ENCODE measurements at places on chromosomes 2 and 18.

DNA sequence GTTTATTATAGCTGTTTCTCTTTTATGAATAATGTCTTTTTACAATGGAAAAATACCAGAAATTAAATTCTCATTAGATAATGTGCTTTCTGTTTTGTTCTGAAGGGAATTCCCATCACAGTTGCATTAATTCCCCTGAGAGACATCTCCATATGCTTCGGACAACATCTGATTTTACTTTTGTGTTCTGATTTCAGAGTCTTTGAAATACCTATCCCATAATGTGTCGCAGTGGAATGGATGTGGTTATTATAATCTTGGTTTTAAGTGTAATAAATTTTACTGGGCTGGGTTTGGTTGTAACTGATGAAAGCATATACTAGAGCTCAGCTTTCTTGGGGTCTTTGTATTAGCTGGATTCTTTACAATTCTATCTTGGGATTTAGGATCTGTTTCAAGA lies 12.5 kb downstream of the SPTBN1 start:
- DNase-seq = no peak
- no peaks in the 10 kb centered on the region for H3K36me3 ChIP-seq
- no peak overlapping the region for H3K4me3 ChIP-seq

DNA sequence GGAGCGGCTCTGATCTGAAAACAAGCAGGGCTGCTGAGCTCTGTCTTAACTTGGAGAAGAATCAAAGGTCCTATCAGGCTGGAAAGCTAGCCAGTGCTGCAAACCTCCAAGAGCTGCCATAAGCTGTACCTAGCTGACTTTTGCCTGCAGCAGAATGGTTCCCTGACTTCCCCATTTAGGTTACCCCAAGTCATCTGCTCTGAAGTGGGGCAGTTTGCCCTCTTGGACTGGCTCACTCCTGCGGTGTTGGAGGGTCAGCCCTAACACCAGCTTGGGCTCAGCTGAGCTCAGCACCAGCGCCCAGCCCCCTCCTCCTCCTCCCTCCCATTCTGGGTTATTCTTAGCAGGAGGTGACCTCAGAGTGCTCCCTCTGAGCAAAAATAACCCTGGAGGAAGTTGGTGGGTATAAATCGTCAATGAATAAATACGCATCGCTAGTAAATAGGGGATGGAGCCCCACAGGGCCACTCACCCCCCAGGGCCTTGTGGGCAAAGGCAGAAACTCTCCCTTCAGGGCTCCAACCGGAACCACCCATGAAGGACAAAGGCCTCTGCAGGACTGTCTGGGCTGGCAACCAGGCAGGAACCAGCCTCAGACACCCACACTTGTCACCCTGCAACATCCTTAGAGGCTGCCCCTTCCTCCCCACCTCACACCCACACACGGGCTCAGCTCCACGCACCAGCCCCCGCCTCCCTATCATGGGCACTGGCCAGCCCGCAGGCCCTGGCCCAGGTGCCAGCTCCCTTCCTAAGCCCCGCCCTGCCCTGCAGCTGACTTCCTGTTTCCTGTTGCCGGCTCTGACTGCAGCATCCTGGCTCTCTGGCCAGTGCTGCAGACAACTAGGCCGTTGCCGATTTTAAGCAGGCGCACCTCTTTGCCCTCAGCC lies 46.9 kb downstream of the DNMT3A start:
- DNase-seq = no peak
- no peak overlapping the region for H3K4me3 ChIP-seq
- no peaks in the 10 kb centered on the region for H3K4me1 ChIP-seq
- no peaks in the 10 kb centered on the region for H3K36me3 ChIP-seq
- no peak overlapping the region for H3K27ac ChIP-seq

DNA sequence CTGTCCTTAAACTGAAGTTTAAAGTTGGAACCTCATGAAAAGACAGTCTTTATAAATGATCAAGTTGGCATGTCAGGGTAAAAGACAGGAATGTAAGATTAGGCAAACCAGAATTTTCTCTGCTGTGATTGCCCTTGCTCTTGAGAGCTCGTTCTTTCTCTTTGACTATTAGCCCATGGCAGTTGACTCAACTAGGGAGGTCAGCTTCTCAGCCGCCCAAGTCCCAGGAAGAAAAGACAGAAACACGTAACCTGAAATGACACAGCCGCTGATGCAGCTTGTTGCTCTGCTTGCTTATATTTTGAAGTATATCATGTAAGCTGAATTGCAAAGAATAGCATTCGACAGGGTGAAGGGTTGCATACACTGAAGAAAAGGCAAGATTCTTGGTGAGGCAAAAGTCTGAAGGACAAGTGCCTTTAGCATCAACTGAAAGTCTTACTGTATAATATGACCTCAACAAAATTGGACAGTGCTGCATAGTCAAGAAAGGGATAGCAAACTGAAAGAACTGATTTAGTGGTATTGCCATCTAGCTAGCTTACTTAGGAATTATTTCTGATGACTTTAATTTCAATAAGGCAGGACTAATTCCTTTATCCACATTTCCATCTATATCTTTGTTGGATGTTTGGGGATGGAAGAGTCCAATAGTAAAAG lies 54.7 kb downstream of the ARHGAP15 start:
- H3K27me3 ChIP-seq = no peaks in the 10 kb centered on the region
- no peak overlapping the region for H3K27ac ChIP-seq
- no peak overlapping the region for H3K4me3 ChIP-seq
- no peaks in the 10 kb centered on the region for H3K36me3 ChIP-seq

- H3K27ac ChIP-seq = no peak overlapping the region
- no peak overlapping the region for H3K4me3 ChIP-seq
- H3K4me1 ChIP-seq = no peaks in the 10 kb centered on the region
- DNase-seq = no peak
These were observed 290.8 kb upstream of the CXCR4 start for GRCh38 chr2:136408795-136409194.

- DNase-seq = no peak
- no peaks in the 10 kb centered on the region for H3K4me1 ChIP-seq
- H3K4me3 ChIP-seq = no peak overlapping the region
- H3K36me3 ChIP-seq = no peaks in the 10 kb centered on the region
These were observed 99.6 kb downstream of the ADD2 start for GRCh38 chr2:70668432-70668831.

DNA sequence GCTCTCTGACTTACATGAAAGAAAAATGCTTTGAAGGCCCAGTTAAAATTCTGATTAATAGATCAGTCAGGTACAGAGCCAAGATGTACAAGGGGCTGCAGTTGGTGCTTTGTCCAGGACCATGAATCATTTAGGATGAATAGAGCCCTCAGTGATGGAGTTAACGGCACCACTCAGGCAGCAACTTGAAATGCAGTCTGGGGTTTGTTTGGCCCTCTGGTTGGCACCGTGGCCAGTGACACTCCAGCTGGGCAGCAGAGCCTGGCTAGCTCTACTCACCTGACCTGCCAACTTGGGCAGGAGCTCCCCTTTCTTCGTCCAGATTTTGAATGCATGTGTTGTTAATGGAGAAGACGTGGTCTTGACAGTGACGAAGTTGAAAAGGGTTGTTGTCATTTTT lies 493.0 kb upstream of the ACVR2A start:
- H3K27ac ChIP-seq = no peak overlapping the region
- no peaks in the 10 kb centered on the region for H3K36me3 ChIP-seq
- H3K27me3 ChIP-seq = no peaks in the 10 kb centered on the region
- no peaks in the 10 kb centered on the region for H3K4me1 ChIP-seq
- no peak overlapping the region for H3K4me3 ChIP-seq
- no peak for DNase-seq

DNA sequence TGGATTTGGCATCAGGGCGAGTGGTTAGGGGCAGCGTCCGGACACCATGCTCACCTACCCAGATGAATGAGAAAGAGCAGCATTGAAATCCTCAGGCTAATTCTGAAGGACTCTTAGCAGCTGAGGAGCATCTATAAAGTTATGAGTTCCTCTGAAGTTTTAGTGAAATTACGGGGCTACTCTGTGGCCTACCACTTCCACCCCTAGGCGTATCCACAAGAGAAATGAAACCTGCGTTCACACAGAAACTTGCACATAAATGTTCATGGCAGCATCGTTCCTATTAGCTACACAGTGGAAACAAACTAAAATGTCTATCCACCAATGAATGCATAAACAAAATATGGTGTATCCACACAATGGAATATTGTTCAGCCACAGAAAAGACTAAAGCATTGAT lies 98.0 kb downstream of the GBX2 start:
- no peaks in the 10 kb centered on the region for H3K36me3 ChIP-seq
- no peak overlapping the region for H3K27ac ChIP-seq
- H3K4me3 ChIP-seq = no peak overlapping the region
- H3K27me3 ChIP-seq = no peaks in the 10 kb centered on the region
- no peak for DNase-seq

- no peak for DNase-seq
- H3K4me3 ChIP-seq = no peak overlapping the region
- H3K4me1 ChIP-seq = no peaks in the 10 kb centered on the region
- H3K27ac ChIP-seq = no peak overlapping the region
- H3K27me3 ChIP-seq = no peaks in the 10 kb centered on the region
- no peaks in the 10 kb centered on the region for H3K36me3 ChIP-seq
These were observed 186.5 kb downstream of the LNPK start for GRCh38 chr2:175815537-175815936.

DNA sequence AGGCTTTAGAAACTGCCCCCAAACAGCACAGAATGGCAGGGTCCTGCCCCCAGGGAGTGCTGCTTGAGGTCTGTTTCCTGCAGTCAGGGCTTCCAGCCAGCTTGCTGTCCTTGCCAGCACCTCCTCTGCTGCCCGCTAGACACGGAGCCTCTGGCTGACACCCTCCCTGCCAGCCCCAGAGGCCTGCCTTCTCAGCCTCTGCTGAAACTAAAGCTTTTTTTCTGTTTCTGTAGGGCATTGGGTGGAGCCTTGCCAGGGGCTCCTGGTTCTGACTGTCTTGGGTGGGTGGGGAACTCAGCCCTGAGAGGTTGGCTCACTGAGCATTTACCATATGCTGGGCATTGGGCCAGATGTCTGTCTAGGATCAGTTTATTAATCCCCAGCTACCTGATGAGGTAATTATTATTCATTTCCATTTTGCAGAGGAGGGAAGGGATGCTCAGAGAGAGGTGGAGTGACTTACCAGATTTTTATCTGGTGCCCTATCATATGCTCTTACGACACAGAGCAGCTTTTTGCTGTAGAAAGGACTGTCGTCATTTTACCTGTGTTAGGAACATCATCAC lies 35.4 kb downstream of the INPP4A start:
- H3K27ac ChIP-seq = no peak overlapping the region
- DNase-seq = no peak
- no peaks in the 10 kb centered on the region for H3K27me3 ChIP-seq
- no peak overlapping the region for H3K4me3 ChIP-seq
- no peaks in the 10 kb centered on the region for H3K36me3 ChIP-seq
